GM20000 (cell line): ENCODE measurements at places on chromosomes 13 and 19.
A peak's percentile ranks its signal among the peaks of the same experiment; 100 is the strongest.

GRCh38 chr19:10421240-10422045 is 1.1 kb downstream of the PDE4A start:
- DNase-seq = peak; percentile 55

DNA sequence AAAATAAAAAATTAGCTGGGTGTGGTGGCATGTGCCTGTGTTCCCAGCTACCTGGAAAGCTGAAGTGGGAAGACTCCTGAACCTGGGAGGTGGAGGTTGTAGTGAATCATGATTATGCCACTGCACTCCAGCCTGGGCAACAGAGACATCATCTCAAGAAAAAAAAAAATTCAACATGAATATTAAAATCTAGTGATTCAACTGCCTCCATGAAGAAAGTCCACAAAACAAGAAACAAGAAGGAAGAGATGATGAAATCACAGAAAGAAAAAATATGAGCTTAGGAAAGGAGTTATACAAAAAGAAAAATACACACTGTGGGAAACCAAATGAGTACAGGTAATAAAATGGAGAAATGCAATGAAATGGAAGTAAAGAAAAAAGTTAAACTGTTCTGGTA is 99.6 kb upstream of the SIAH3 start:
- DNase-seq = no peak

- DNase-seq = peak; percentile 77
Observed at GRCh38 chr19:17951990-17952976, 14.6 kb upstream of the KCNN1 start.

DNA sequence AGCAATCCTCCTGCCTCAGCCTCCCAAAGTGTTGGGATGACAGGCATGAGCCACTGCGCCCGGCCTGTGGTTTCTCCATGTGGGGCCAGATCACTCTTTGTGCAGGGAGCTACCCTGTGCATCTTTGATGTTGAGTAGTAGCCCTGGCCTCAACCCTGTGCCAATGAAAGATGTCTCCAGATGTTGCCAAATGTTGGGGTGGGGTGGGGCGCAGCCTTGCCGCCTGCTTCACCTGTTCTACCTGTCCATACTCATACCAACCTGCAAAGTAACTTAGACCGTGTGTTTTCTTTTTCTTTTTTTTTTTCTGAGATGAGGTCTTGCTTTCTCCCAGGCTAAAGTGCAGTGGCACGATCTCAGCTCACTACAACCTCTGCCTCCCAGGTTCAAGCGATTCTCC is 20.9 kb downstream of the IER2 start:
- DNase-seq = no peak

DNA sequence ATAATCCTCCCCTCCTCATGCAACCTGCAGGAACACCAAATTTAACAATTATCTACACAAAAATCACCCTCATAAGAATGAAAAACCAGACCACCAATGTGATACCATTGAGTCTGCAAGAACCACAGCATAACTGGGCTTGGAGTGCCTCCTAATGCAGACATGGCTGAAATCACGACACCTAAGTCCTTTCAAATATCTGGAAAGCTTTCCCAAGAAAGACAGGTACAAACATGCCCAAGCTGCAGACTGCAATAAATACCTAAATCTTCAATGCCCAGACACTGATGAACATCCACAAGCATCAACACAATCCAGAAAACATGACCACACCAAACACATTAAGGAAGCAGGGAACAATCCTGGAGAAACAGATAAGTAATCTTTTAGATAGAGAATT is 417.1 kb downstream of the LMO7 start:
- DNase-seq = no peak

- DNase-seq = no peak
Observed at GRCh38 chr19:56125806-56126590, 4.9 kb upstream of the ZNF787 start.

DNA sequence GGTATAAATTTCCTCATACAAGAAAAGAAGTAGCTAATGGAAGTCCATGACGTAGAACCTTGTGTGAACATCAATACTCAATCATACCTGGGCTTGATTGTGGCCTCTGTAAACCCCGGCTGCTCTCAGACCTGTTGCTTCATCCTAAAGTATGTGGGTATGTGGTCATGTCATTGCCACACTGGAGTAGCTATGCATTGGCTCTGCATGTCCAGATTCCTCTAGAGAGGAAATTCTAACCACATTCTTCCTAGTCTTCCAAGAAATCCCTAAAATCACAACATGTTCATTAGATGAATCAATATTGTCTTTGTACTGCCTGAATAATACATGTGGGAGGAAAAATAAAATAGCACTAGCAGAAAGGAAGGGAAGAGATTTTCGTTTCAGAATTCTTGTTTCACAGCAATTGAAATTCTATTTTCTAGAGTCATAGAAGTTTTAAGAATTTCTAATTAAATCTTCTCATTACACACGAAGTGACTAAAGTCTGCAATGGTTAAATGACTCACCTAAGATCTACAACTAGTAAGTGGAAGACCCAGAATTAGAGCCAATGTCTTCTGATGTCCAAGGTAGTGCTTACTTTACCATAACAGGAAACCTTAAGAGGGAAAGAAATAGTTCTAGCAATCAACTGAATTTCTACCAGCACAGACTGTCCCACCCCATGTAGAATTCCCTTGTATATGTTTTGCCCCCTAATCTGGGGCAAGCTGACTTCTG is 28.0 kb downstream of the RXFP2 start:
- no peak for DNase-seq

DNA sequence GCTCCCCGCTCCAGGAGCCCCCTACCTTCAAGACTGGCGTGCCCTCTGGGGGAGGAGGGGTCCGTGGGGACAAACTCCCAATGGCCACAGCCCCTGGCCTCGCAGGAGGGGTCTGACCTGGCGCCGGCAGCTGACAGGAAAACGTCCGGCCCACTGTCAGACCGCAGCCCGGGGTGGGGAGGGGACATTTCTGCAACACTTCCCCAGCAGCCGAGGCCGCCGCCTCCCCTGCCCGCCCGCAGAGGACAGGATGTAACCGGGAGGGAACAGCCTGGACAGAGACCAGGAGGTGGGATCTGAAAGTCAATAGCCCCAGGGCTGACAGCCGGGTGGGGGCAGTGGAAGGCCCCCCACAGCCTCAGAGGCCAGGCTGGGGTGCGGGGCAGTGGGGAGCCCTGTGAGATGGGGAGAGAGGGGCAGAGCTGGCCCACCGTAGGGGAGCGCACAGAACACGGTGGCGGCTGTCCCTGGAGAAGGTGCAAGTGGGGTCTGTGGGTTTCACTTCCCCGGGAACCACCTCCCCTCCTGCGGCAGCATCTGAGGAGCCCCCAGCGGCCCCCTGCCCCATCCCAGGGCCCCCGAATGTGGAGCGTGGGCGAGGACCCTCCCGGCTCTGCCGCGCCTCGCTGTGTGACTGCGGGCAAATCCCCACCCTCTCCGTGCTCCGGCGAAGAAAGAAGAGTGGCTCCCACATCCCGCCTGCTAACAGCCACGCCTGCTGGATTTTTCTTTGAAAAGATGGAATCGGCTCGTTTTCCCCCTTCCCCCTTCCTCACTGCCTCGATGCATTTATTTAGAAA is at the start of gene PEAK3:
PEAK3 (minus strand) TSS at position 114 of the 800 bp plus-strand sequence. CDS start 1,244 bp downstream, outside the sequence.
- peak; percentile 73 for DNase-seq

- no peak for DNase-seq
Observed at GRCh38 chr13:46521921-46522747, 30.8 kb upstream of the LRCH1 start.

- DNase-seq = no peak
Observed at GRCh38 chr19:13090511-13091231, 12.0 kb downstream of the LYL1 start.

DNA sequence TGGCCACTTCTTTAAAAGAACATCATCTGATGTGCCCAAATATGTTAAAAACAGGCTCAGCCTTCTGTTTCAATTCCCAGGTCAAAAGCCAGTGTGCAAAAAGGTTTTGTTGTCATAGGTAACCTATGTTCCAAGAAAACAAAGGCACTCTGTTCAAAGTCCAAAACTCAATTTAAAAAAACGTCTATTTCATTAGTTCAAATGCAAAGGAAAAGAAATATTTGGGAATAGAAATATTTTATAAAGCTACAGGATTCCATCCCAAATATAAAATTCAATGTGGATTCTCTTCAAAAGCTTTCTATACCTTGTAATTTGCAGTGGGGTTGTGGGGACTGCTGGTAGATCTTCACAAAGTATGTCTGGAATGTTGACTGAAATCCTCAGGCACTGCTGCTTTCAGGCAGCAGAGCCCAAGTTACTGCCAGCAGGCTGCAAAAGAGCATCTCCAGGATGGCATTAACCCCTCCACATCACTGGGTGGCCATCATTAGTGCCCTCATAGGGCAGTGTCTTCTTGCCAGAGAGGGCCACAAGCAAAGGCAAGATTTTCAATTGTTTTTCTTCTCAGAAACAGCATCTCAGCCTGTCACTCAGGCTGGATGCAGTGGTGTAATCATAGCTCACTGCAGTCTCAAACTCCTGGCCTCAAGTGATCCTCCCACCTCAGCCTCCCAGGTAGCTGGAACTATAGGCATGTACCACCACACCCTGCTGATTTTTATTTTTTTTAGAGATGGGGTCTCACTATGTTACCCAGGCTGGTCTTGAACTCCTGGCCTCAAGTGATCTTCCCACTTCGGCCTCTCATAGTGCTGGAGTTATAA is 22.8 kb upstream of the STK24 start:
- no peak for DNase-seq

- DNase-seq = no peak
Observed at GRCh38 chr13:70191034-70191433, 82.8 kb upstream of the KLHL1 start.

DNA sequence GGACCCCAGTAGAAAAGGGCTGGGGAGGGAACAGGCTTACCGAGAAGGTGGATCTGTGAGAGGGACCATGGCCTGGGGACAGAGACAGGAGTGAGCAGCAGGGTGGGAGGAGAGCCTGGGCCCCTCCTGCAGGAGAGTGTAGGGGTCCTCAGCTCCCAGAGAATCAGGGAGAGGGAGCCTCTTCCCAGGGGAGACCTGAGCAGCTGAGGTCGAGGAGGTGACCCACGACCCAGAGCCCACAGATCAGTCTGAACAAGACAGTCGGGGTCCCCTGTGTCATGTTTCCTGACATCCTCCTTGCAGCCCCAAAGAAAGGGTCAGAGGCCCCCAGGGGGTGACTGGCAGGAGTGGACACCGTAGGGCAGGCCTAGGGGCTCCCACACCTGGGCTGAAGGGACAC is 6.7 kb downstream of the CEACAM4 start:
- DNase-seq = no peak

DNA sequence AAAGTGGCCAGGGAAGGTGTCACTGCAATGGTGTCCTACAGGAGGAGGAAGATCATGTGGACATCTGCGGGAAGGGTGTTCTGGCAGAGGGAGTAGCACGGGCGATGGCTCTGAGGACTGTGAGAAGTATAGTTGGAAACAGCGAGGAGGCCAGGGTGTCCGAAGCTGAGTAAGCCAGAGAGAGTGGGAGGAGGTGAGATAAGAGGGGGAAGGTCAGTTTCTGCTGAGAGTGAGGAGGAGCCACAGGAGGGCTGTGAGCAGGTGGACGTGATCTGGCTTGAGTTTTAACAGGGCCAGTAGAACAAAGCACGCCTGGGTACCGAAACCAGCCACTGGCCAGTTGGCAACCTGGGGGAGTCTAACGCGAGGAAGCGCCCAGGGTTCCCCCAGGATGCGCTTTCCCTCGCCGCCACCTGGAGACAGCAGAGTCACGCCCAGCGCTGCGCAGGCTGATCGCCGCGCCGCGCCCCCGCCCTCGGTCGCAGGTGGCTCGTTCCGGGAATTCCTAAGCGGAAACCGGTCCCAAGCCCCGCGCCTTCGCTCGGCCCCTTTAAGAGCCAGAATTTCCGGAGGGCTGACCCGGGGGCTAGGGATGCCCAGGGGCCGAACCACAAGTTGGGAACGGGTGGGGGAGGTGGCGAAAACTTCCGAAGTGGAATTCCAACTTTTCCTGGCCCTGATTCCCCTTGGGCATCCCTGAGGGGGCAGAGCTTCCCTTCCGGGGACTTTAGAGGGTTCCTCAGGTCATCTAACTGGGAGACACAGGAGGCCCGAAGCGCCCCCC is 1.1 kb upstream of the LSR start:
- peak; percentile 85 for DNase-seq

DNA sequence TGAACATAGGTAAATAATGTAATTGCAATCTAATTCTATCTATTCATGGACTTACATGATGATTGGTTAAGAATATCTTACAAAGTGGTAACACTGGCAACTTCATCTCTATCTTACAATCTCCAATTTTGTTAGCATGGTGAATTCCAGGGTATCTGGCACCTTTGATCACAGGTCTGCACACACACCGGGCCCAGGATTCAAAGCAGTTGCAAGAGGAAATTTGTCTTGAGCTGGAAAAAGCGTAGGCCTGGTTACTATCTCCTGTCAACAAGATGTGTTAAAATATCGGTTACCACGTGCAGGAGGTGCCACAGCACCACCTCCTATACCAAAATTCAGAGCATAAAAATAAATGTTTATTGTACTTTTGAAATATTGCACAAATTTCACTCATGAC is 2428.4 kb downstream of the PCDH9 start:
- DNase-seq = no peak

- peak; percentile 80 for DNase-seq
Observed at GRCh38 chr19:11203194-11204075, 6.1 kb upstream of the KANK2 start.

DNA sequence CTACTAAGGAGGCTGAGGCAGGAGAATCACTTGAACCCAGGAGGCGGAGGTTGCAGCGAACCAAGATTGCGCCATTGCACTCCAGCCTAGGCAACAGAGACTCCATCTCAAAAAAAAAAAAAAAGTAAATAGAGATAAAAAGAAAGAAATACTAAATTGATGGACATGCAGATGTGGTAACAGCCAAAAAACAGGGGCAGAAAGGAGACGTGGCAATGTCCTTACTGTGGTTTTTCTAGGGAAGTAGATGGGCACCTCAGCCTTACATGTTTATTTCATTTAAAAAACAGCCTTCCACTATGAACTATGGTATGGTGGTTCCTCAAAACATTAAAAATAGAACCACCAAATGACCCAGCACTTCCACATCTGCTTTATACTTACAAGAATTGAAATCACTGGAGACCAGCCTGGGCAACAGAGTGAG is 6.5 kb upstream of the EIF3G start:
- DNase-seq = no peak

DNA sequence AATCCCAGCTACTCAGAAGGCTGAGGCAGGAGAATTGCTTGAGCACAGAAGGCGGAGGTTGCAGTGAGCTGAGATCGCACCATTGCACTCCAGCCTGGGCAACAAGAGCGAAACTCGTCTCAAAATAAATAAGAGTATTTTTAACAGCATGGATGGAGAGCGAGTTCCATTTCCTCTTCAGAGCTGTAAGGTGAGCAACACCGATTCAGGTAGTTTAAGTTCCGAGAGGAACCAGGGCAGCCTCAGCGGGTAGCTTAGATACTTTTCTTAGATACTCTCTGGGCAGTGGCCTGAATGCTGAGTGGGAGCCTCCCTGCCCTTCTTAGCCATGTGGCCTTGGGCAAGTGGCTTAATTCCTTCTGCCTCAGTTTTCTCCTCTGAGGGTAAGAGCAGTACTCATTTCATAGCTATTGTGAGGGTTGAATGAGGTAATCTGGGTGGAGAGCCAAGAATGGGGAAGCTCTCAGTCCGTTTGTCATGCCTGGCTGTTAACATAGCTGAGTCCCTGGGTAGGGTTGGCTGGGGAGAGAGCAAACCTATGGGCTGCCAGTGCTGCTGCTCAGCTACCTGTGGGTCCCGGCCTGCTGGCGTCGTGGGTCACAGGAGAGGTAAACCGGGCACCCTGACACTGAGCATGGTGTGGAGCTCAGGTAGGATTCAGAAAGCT is 4.1 kb downstream of the ATP11A start:
- DNase-seq = no peak

GRCh38 chr19:35931874-35932202 is 4.3 kb upstream of the LRFN3 start:
- no peak for DNase-seq
